Cardiac septum (tissue), 1 donor: ENCODE measurements at places on chromosomes 6 and 20. TPM values are rescaled to one million over a fixed set of nuclear protein-coding genes. Genes with fewer than 3 reads are reported as not detected.

Gene FOXA2
- not detected for total RNA-seq

Gene KIF25
- total RNA-seq = 0.24 TPM

DNA sequence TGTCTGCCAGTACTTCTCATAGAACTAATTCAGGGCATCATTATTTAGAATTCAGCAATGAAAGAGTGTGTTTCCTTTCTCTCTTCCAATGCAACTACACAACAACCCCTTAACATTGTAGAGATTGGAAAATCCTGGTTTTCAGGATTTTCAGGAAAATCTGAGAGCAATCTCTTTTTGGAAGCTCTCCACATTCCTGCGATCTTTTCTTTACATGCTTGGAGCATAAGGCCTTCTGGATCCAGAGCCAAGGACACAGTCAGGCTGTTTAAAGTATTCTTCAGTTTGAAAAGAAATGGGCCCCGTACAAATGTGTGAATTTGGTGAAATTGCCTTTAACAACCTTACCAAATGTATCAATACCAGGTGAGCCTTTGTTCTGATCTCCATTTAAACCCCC is 469.7 kb downstream of the PKHD1 start:
- DNase-seq = no peak

DNA sequence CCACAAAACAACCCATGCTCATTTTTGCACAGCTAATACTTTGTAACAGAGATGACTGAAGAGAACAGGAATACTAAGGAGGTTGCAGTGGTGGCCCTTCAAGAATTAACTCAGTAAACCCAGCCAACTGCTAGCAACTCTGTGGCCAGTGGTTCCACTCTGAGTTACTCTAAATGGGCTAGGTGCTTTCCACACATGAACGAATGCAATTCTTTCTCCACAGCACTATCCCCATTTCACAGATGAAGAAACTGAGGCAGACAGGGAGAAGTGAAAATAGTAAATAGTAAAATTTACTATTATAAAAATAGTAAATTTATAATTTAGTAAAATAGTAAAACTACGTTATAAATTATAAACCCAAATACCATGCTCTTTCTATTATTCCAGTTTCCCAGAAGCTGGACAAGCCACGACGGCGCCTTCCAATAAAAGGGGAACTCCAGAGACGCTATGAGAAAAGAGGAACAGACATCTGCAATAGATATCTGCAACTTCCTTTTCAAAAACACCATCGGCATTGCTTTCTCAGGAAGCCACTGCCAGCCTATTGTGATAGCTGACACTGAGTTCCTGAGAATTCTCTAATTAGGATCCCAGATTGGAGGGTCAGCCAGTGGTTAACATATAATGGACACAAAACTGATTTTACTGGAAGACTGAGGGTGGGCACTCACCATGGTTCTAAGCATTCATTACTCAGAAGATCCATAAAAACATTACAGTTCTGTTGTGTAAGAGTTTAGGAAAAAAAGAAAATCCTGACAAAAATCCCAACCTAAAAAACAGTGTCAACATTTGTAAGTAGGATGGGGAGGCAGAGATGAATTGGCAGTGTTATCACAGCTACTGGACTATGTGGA is 16.2 kb downstream of the FKBP1A start:
- DNase-seq = no peak

DNA sequence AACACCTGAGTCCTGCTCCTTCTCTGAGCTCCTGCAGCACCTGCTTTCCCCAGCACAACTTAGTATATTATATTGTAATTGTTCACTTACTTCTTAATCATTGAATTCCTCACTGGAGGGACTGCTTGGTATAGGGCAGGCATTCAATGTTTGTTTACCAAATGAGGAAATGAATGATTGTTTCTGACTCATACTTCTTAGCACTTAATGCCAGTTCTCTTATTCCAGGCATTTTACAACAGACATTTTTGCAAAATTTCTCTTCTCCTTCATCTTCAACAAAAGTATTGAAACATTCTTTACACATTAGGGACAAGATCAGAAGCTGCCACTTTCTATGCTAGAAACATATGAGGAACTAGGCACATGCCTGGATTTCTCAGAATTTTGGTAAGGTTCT is 119.4 kb downstream of the TBX18 start:
- DNase-seq = no peak

DNA sequence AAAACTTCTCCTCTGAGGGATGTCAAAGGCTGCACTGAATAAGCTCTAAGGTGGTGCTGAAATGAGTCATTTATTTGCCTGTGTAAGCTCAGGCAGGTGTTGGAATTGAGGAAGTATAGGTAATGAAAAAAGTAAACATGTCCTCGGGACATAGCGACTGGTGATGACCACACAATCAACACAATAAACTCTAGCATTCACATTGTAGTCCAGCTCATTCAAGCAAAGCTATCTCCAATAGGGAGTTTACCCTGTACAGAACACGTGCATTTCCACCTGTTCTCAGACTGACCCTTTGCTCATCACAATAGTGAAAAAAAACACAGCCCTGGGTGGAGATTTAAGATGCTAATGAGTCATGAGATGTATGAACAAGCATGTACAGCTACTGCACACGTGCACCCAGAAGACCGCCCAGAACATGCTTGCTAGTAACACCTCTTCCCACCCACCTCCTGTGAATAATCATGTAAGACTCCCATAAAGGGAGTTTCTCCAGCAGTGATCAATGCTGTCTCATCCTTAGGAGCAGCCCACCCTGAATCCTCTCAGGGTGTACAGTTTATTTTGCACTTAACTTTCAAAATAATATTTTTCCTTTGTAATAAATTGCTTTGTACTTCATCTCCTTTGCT is 33.0 kb upstream of the POU5F1 start:
- no peak for DNase-seq

GRCh38 chr6:2872423-2873358 is 30.4 kb downstream of the SERPINB9 start:
- no peak for DNase-seq

DNA sequence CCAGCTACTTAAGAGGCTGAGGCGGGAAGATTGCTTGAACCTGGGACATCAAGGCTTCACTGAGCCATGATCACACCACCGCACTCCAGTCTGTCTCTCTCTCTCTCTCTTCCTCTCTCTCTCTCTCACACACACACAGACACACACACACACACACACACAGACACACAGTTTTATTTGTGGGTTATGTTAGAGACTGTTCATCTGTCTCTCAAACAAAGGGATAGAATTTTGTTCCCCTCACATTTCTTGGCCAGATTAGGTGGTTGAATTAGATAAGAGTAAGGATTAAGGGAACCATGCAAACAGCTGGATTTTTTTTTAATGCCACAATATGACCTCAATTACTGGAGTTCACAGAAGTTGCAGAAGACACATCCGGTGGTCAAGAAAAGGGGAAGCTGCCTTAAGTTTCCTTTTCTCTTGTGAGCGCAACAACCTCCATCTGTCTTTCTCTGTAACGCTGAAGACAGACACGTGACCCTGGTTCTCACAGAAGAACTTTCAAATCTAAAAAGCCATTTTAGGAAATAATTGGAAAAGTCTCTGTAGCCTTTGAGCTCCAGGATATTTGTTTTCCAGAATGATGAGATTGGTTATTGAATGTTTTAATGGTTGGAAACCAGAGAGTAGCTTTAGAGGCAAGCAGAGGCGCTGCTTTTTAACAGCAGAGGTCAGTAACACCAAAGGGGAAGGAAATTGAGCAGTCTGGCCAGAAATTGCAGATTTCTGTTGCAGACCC is 32.9 kb upstream of the LGSN start:
- no peak for DNase-seq

Gene FOXF2
- total RNA-seq = 0.43 TPM

DNA sequence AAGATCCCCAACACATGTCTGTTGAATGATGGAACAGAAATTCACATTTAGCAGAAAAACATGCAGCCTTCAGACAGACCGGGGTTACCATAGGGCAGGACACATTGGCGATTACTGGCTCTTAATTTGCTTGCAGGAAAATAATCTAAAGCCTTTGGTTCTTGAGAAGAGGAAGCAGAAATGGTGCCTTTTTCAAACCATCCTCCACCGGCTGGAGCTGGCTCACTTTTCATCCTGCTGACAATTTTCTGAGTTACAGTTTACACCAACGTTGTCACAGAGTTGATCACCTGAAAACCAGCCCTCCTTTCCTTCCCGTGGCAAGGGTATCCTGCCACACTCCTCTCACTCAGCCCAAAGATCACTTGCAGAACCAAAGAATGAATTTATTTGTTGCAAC is 32.6 kb downstream of the SF3B5 start:
- no peak for DNase-seq

Gene FAM209A
- total RNA-seq = not detected

DNA sequence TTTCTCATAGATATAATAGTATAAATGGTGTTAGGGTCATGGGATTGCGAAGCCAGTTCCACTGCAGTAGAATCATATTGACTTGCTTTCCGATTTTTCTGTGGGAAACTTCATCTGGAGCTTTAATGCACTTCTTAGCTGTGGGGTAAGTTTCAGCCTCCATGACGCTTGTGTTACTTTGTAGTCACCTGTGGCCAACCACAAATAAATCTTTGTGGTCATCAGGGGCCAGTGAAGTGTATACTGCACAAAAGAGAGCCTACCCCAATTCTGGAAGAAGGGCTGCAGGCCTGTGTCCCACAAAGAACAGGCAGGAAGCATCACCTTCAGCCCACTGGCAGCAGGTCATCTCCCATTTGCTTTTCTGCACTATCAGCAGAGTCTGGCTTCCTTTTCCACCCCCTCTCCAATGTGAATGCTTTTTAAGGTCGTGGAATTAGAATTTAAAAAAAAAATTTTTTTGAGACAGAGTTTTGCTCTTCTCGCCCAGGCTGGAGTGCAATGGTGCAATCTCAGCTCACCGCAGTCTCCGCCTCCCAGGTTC is 32.0 kb downstream of the MTHFD1L start:
- no peak for DNase-seq

- DNase-seq = no peak
These were observed 161.4 kb upstream of the FLRT3 start for GRCh38 chr20:14498772-14499171.

GRCh38 chr6:37005827-37006567 is 542 bp downstream of the FGD2 start:
- DNase-seq = no peak

Gene UBE2C
- total RNA-seq = 0.38 TPM

- no peak for DNase-seq
These were observed 17.4 kb downstream of the NKX2-2 start for GRCh38 chr20:21496452-21496851.

- DNase-seq = no peak
These were observed at the start of gene IPCEF1 for GRCh38 chr6:154356690-154357089. TSS of gene IPCEF1 (minus strand) at chr6:154356803. CDS start at chr6:154265947, 90,856 bp downstream.

Gene EYS
- 0.24 TPM for total RNA-seq

DNA sequence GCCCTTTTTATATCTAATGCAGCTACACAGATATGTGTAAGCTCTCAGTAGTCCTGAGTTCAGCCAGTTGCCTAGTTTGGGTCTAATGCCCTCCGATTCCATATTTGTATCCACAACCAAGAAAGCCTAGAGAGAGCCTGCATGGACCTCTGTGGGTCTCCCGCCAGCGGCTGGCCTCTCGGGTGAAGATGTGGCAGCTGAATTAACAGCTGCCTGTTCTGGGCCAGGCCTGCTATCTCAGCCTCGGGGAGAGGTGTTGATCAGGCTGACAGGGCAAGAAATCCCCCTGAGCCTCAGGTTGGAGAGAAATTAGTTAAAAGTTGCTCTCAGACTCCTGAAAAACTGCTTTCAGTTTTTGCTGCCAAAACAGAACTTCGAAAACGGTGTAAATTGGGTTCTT is 19.8 kb downstream of the PTK7 start:
- no peak for DNase-seq

DNA sequence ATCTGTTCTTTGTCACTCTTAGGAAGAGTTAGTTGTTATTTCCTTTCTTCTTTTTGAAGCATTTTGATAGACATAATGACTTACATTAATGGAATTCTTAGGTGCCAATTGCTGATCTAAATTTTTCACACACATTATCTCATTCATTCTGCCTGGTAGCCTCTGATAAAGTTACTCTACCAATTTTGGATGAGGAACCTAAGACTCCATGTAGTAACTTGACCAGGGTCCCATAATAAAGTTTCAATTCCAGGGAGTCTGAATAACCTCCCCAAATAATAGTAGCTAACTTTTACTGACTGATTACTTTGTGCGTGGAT is 73.2 kb upstream of the CITED2 start:
- no peak for DNase-seq

Gene ENPP1
- 3.3 TPM for total RNA-seq

DNA sequence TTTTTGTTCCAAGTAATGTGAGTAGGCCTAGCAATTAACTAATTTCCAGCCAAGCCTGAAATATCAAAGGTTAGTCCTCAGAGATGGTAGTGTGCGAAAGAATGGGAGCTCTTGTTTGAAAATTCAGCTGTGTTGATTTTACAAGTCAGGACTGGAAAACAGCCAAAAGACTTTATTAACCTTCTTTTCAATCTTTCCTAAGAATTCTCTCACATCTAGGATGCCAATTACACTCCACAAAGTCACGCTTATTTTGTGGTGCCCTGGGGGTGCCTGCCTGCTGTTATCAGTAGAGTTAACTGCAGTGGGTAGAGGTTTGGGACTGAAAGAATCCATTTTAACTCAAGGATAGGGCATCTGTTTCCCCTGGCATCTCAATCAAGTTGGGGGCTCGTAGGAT is 30.7 kb upstream of the MAP3K4 start:
- DNase-seq = no peak

Gene CTAGE9
- total RNA-seq = not detected

Gene HDDC2
- 88.8 TPM for total RNA-seq

DNA sequence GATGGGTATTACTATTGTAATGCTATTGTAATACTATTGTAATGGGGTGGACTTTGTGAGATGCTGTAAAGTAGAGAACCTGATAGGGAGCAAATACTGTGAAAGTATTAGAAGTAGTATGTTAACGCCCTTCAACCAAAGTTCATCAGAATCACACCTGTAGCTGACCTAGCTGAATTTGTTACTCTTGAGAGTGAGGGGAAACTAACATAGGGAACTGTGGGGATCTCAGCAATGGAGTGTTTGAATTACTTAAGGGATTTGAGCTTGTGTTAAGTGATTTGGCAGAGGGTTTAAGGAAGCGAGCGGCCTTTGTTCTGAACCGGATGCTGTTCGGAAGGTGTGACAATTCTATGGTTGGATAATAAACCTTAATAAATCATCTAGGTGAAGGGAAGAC is 312.6 kb downstream of the ADGRB3 start:
- no peak for DNase-seq

Gene HLA-DRB5
- 14.0 TPM for total RNA-seq

Gene OPRL1
- 0.48 TPM for total RNA-seq

- no peak for DNase-seq
These were observed 859 bp upstream of the BIRC7 start for GRCh38 chr20:63234693-63235398.

GRCh38 chr6:106133040-106133439 is 46.9 kb downstream of the PRDM1 start:
- no peak for DNase-seq

DNA sequence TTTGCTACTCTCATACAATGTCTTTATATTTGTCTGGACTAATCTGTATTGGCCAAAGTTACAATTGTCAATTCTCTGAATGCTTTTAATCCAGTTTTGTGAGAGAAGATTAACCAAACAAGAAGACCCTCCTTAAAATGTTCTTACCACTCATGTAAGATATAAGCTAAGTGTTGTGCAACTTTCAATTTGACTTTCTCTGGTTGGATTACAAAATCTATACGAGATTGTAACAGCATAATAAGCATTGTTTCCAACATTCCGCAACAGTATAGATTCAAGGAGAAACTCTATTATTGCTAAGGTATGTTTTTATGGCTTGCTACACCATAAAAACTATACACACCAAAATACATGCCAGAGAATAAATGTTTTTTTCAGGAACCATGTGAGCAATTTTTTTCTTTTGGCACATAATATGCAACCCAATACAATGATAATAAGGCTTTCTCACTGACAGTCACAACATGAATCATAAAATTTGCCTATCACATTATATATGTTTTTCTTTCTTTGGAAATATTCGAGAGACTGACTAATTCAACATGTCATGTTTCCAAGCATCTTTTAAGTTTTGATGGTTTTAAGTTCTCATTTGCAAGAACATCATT is 12.2 kb upstream of the TRPC4AP start:
- DNase-seq = no peak
